Stimulated activated CD4-positive, alpha-beta T cell treated with anti-CD3 and anti-CD28 coated beads, Interleukin-12 subunit alpha, Interleukin-12 subunit beta, amount 100 ng/mL, for 24 hours (primary cell): ENCODE measurements at places on chromosomes 3 and 15.

DNA sequence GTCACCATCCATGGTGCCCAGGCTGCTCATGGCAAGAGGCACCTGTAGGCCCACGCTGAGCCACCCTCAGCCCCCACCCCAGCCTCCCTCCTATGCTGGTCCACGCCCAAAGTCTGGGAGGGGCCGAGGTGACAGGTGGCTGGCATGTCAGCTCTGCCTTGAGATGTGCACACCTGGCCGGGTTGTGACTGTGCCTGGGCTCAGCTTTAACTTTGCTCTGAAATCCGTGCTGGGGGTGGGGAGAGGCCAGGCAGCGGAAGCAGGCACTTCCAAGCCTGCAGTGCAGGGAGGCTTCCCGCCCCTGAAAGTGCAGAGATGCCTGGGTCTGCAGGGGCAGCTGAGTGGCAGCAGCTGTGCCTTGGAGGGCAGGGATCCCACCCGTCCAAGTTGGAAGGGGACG lies 1124.8 kb downstream of the SI start:
- DNase-seq = no peak

DNA sequence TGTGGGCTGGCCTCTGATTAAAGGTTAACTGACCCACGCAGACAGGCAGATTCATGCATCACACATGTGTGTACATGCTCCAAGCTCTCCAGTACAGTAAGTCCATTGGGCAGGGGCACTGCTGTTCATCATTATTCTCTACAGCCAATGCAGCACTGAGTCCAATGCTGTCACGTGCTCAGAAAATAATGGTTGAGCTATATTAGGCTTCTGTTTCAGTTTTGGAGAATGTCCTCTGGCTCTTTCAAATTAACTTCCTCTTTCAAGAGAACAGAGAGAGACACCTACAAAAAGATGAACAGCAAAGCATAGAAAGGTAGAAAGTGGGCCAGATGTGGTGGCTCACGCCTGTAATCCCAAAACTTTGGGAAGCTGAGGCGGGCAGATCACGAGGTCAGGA lies 202.6 kb downstream of the MEX3B start:
- DNase-seq = no peak

DNA sequence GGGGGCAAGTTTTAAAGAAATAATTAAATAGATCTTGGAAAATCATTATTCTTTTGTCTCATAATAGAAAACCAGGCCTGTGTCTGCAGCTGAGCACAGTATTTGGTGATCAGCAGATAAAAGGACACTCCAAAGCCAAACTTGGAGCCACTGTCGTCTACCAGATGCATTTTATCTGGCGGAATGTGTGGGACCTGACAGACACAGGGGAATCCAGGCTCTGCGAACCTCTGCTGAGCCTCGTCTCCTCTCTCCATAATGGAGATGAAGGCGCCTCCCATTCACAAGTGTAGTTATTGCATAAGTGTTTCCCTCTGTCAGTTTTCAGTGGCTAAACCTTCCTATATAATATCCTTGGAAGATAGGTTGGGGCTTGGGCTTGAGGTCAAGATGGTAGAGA lies 42.1 kb downstream of the EEFSEC start:
- no peak for DNase-seq

- DNase-seq = no peak
Measured at GRCh38 chr15:79089331-79089889, 1.2 kb downstream of the RASGRF1 start.

DNA sequence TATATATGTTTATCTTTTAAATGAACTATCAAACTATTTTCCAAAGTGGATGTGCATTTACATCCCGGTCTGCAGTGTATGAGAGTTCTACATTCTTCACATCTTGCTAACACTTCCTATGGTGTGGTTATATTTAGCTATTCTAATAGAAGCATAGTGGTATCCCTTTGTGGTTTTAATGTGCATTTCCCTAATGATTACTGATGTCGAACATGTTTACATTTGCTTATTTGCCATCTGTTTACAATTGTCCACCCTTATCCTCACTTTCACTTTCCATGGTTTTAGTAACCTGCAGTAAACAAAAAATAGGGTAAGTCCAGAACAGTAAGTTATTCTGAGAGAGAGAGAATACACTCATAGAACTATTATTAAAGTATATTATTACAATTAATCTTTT lies 360.5 kb upstream of the NAALADL2 start:
- no peak for DNase-seq

- no peak for DNase-seq
Measured at GRCh38 chr15:94442480-94442879, 211.1 kb downstream of the MCTP2 start.

- no peak for DNase-seq
Measured at GRCh38 chr15:101702077-101702476, 22.2 kb downstream of the TARS3 start.

DNA sequence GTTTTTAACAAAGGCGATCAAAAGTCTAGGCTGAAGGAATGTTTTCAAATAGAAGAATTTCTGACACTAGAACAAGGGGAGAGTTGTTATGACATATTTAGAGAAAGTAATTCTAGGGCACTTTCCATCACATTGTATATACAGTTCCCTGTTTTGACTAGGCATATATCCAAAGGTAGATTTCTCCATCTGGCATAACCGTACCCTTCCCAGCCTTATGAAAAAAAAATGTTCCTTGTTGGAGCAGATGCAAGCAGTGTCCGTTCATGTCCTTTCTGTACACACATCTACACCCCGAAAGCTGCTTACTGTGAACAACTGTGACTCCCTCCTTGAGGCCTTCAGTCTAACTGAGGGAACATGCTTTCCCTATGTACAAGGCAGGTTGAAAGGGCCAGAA lies 271.7 kb upstream of the GBE1 start:
- DNase-seq = no peak

DNA sequence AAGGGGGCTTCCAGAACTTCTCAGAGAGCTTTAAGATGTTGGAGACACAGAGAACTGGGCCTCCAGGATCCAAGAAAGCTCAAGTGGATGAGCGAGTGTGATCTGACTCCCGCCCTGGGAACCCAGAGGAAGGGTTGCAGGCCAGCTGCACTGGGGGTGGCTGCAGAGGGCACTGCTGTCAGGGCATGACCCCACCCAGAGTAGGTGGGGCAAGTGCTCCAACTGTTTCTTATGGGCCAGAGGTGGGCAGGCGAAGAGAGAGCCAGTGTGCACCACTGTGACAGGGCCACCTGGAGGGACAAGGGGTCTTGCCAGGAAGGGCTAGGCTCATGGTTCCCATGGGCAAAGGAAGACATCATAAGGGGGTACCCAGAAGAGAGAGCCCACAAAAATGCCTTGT lies 48.8 kb downstream of the EXOG start:
- DNase-seq = no peak

GRCh38 chr3:128112357-128112968 lies 11.1 kb downstream of the RUVBL1 start:
- DNase-seq = no peak

DNA sequence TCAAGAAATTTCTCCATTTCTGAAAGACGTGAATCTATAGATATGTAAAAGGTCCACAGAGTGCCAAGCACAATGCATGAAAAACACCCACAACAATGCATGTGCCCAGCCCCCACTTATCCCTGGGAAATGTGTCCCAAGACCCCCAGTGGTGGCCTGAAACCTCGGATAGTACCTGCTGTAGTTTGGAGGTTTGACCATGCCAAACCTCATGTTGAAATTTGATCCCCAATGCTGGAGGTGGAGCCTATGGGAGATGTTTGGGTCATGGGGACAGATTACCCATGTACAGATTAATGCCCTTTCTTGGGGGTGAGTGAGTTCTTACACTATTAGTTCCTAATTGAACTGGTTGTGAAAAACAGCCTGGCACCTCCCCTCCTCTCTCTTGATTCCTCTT lies 21.4 kb upstream of the MYZAP start:
- DNase-seq = no peak

DNA sequence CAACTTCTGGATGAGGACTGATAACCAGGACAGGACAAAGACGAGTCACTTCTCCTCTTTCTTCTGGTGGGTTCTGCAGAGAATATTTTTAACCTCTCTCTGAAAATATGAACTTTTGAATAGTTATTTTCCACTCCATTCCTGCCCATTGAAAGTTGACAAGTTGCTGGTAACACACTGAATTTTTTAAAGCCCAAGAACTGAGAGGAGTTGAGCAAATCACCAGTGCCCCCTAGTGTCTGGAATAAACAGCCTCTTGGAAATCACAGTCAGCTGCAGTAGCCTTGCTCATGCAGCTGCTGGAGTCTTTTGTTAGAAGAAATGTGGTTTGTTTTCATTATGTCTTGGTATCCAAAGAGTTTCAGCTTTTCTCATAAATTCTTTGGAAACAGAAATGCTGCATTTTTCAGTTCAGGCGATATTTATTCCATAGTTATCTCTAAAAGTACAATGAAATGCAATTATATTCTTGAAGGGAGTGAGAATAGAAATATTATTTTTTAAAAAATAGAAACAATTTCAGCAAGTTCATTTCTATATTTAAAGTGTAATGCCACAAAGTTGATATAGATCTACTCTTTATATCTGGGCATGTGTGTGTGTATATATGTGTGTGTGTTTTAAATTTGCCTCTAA lies 741.0 kb upstream of the CBLB start:
- peak; percentile 51 for DNase-seq

DNA sequence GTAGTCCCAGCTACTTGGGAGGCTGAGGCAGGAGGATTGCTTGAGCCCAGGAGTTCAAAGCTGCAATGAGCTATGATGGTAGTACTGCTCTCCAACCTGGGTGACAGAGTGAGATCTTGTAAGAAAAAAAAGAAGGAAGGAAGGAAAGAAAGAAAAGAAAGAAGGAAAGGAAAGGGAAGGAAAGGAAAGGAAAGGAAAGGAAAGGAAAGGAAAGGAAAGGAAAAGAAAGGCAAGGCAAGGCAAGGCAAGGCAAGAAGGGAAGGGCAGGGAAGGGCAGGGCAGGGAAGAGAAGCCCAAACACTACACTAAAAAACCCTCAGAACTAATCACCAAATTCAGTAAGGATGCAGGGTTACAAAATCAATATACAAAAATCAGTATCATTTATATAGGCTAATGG lies 341.6 kb downstream of the ERC2 start:
- no peak for DNase-seq

- DNase-seq = no peak
Measured at GRCh38 chr3:131147534-131147933, 120.9 kb downstream of the NEK11 start.

DNA sequence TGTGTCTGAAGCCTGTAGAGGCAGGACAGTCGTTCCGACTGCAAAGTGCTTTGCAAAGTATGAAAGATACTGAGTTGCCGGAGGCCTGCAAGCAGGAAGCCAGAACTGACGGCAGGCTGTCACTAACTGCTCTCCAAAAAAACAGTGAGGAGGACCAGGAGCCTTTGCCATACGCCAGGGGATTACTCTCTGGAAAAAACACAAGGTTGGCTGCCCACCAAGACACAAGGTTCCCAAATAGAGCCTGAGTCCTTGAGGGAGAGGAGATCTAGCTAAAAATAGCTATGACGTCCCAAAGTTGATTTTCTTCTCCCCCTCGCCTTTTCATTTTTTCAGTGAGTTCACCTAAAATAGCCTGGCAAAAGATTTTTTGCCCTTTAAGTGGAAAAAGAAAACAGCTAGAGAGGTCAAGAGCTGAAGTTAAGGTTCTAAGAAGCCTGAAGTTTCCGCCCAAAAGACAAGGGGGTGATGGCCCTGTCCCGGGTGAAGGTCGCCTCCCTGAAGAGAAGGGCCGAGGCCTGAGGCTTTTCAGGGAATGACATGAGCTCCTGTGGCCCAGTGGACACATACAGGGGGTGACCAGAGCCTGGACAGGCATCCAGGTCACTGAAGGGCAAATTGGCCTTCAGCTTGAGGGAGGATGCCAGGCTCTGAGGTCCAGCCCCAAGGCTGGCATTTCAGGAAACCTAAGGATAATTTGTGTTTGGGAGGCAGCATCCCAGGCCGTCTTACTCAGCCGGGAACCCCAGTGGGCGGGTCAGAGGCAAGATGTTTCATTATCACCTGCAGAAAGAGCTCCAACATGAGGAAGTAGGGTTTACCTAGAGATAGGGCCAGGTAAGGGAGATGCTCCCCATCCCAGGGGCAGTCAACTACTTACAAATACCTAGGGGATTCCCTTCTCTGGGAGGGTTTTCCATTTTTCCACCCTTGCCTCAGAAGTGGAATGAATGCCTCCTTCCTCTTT lies 44.9 kb upstream of the DGKG start:
- DNase-seq = no peak

DNA sequence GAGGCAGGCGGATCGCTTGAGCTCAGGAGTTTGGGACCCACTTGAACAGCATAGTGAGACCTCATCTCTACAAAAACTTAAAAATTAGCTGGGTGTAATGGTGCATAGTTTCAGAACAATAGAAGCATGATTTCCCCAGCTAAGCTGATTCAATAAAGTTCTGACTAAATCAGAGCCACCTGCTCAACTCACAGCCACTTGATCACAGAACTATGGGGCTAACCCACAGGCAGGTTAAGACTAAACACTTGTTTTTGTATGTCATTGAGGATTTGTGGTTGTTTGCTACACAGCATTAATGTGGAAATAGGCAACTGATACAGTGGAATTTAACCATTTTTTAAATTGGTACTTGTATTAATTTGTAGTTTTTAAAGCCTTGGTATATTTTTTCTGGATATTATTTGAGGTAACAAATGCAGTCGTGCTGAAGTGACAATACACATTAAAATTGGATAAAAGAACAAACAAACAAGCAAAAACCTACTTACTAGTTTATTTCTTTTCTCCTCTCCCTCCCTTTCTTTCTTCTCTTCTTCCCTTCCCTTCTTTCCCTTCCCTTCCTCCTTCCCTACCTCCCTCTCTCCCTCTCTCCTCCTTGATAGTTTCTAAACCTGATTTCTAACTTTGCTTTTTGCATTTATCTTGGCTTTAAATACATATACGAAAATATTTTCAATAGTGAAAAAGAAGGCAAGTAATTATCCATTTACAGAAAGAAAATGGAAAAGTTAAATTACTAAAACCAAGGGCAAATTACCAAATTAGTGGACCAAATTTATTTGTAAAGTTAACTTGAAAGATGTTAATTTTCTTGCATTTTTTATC lies 32.1 kb downstream of the OXSM start:
- no peak for DNase-seq

- DNase-seq = no peak
Measured at GRCh38 chr15:71248386-71248785, 133.1 kb downstream of the THSD4 start.

- DNase-seq = no peak
Measured at GRCh38 chr3:138297059-138297607, 32.5 kb downstream of the NME9 start.

- DNase-seq = no peak
Measured at GRCh38 chr3:78183906-78184599, 1144.2 kb downstream of the ROBO2 start.

- DNase-seq = no peak
Measured at GRCh38 chr3:46648096-46648495, 35.8 kb downstream of the FAM240A start.

DNA sequence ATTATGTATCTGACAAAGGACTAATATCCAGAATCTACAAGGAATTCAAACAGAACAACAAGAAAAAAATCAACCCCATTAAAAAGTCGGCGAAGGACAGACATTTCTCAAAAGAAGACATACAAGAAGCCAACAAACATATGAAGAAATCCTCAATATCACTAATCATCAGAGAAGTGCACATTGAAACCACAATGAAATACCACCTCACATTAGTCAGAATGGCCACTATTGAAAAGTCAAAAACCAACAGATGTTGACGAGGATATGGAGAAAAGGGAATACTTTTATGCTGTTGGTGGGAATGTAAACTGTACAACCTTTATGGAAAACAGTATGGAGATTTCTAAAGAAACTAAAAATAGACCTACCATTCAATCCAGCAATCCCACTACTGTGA lies 233.1 kb upstream of the PLSCR5 start:
- DNase-seq = no peak

- peak; percentile 14 for DNase-seq
Measured at GRCh38 chr3:43894176-43895049, 203.7 kb downstream of the ABHD5 start.

- DNase-seq = no peak
Measured at GRCh38 chr3:141955175-141955574, 78.7 kb downstream of the ATP1B3 start.
